NCI-H446 (cell line): ENCODE measurements at places on chromosomes 1 and 21.

DNA sequence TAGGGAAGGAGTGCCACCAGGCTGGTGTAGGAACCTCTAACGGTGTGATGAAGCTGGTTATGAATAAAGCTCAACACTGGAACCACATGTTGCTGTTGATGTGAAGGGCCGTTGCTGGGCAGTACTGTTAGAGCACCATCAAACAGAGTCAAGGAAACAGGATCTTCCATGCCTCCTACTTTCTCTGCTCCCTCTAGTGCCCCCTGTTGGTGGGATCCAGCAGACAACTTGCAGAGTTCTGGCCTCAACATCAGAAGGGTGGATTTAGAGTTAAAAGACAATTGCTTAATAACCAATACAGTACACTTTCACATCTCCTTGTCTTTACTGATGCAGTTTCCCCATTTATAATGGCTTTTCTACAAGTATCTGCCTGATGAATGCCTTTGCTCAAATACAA lies 336.4 kb downstream of the NTNG1 start:
- DNase-seq: no peak

DNA sequence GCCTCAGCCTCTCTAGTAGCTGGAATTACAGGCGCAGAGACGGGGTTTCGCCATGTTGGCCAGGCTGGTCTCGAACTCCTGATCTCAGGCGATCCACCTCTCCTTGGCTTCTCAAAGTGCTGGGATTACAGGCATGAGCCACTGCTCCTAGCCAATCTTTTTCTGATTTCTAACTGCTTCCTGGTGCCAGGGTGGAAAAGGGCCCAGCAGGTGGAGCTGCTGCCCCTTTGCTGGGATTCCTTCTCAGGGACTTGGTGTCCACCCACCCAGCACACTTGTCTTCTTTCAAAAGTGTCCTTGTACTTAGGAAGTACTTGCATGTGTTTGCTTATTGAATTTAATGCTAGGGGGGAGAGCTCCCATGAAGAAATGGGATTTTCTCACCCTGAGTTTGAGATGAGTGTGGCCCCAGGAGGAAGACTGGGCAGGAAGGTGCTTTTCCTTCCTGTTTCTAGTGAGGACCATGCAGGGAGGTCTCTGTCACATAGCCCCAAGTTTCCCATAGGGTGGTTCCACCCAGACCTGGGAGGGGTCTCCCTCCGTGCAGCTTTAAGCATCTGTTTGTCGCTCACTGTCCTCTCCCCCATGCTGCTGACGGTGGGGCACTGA lies 14.2 kb downstream of the UTP11 start:
- no peak for DNase-seq

- DNase-seq: no peak
Measured at GRCh38 chr1:222459652-222460051, 88.3 kb downstream of the HHIPL2 start.

DNA sequence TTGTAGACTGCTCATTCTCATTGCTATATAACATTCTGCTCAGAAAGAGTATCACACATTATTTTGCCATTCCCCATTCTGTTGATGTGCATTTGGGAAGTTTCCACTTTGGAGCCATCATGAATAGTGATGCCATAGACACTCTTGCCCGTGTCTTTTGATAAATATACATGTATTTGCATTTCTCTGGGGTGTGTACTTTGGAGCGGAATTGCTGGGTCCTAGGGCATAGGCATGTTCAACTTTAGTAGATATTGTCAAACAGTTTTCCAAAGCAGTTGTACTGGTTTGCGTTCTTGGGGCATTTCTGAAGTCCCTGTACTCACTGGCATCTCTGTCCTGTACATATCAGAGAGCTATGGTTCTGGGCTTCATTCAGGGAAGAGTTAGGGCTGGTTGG lies 52.1 kb downstream of the PIK3CD start:
- DNase-seq: no peak

- DNase-seq: no peak
Measured at GRCh38 chr1:206713070-206713469, 28.4 kb downstream of the MAPKAPK2 start.

- DNase-seq: no peak
Measured at GRCh38 chr21:27244352-27244751, 277.5 kb upstream of the ADAMTS5 start.

- DNase-seq: no peak
Measured at GRCh38 chr1:100045206-100045605, 75.4 kb downstream of the SLC35A3 start.

GRCh38 chr21:38257667-38258066 lies 876 bp downstream of the KCNJ15 start:
- no peak for DNase-seq

- peak; percentile 93 for DNase-seq
Measured at GRCh38 chr1:235917267-235917811, 50.6 kb upstream of the LYST start.

GRCh38 chr1:65404941-65405340 lies 15.5 kb upstream of the LEPR start:
- DNase-seq: no peak

GRCh38 chr1:28269529-28269928 lies 10.2 kb downstream of the SESN2 start:
- DNase-seq: no peak

DNA sequence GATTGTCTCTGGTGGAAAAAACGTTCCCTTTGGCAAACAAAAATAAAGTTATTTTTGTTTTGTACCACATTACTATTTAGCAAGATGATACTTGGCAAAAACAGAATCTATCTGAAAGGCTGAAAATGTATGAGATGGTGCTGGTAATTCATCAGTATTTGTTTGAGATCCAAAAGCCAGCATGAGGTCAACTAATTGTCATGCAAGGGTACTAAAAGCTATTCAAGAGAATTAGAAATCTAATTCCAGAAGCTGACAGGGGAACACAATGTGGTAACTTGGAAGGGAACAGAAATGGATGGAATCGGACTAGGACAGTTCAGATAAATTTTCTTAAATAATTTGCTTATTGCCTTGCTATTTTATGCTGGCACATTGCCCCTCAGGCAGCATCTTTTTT lies 263.8 kb downstream of the KCNT2 start:
- no peak for DNase-seq

DNA sequence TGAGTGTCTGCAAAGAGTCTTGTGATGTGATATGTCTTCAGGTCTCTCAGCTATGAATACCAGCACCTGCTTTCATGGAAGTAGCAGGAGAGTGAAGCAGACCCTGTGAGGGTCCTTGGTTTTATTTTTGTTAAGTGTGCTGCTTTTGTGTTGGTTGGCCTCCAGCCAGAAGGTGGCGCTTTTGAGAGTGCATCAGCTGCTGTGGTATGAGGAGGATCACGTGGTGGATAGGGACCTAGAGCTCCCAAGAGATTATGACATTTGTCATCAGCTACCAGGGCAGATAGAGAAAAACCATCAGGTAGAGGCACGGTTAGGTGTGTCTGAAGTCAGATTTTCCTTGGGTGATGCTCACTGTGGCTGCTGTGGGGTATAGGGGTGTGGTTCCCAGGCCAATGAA lies 1232.1 kb downstream of the MRPL39 start:
- DNase-seq: no peak
